Neuronal stem cell (in vitro differentiated cells): ENCODE measurements at places on chromosomes 4 and X.

DNA sequence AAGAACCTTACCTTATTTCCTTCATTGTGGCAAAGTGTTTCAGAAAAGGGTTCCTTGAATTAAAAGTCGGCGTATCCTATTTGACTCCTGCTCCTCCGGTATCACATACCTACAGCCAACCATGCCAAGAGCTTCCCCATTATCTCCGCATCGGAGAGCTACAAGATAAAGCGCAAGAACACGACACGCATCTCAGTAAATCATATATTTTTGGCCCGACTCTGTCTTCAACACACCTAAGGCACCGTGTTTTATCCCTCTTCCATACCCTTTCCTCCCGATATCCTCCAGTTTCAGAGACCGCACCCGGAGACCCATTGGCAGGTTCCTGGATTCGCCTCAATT is 497 bp upstream of the THAP9 start:
- peak overlapping the region; percentile 91 for H3K4me3 ChIP-seq
- H3K36me3 ChIP-seq = peaks cover 4% of the 10 kb centered on the region
- peak; percentile 42 for DNase-seq

- H3K27me3 ChIP-seq = no peaks in the 10 kb centered on the region
- DNase-seq = peak; percentile 45
These were observed 802 bp downstream of the BMP2K start for GRCh38 chr4:78776729-78777575.

GRCh38 chr4:121796283-121796682 is 4.8 kb upstream of the EXOSC9 start:
- H3K4me1 ChIP-seq = peaks cover 4% of the 10 kb centered on the region
- H3K36me3 ChIP-seq = no peaks in the 10 kb centered on the region
- no peak overlapping the region for H3K4me3 ChIP-seq
- no peak for DNase-seq
- H3K27ac ChIP-seq = no peak overlapping the region

DNA sequence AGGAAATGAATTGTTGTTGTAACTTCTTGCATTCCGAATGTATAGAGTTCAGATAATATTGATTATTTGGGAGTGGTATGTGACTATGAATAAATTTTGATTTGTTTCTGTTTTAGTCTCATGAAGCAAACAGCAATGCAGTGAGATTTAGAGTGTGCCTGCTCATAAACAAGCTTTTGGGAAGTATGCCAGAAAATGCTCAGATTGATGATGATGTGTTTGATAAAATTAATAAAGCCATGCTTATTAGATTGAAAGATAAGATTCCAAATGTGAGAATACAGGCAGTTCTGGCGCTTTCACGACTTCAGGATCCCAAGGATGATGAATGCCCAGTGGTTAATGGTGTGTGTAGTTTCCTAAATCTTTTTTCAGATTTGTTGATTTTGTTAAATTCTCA is 2.0 kb downstream of the NCAPG start:
- H3K4me1 ChIP-seq = peaks cover 9% of the 10 kb centered on the region
- DNase-seq = no peak
- H3K27me3 ChIP-seq = no peaks in the 10 kb centered on the region
- no peak overlapping the region for H3K27ac ChIP-seq
- H3K36me3 ChIP-seq = peaks cover 73% of the 10 kb centered on the region
- no peak overlapping the region for H3K4me3 ChIP-seq

DNA sequence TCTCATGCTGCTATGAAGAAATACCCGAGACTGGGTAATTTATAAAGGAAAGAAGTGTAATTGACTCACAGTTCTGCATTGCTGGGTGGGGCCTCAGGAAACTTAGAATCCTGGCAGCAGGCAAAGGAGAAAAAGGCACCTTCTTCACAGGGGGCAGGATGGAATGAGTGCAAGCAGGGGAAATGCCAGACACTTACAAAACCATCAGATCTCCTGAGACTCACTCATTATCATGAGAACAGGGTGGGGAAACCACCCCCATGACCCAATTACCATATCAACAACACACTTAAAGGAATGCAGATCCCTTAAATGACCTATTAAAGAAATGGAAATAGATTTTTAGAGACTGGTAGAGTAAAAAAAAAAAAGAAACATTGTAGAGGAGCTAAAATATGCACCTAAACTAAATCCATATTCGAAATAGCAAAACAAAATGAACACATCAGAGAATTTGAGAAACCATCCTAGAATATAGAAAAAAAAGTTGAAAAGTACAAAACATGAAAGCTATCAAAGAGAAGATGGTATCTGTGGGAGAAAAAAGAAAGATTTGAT is 104.3 kb upstream of the UGT8 start:
- no peaks in the 10 kb centered on the region for H3K27me3 ChIP-seq
- H3K4me1 ChIP-seq = peaks cover 4% of the 10 kb centered on the region
- H3K27ac ChIP-seq = no peak overlapping the region
- no peak for DNase-seq
- H3K36me3 ChIP-seq = no peaks in the 10 kb centered on the region

- H3K27ac ChIP-seq = no peak overlapping the region
- DNase-seq = no peak
These were observed 22.5 kb downstream of the MMGT1 start for GRCh38 chrX:135951291-135951690.

DNA sequence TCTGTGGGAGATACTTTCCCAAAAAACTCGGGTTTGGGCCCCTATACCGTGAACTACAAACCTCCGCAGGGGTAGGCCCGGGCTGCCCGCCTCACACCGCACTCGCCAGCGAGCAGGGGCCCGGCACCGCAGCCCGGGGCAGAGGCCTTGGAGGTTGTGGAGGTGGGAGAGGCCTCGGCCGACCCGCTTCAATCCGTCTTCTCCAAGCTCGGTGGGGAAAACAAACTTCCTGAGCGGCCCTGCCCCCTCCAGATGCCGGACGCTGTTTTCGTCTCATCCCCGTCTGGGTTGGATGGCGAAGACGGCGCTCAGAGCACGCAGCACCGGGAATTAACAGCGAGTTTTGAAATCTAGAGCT is 442 bp upstream of the MCUB start:
- no peak for DNase-seq
- peak overlapping the region; percentile 49 for H3K27ac ChIP-seq
- peaks cover 2% of the 10 kb centered on the region for H3K27me3 ChIP-seq
- peak overlapping the region; percentile 61 for H3K4me3 ChIP-seq
- H3K36me3 ChIP-seq = no peaks in the 10 kb centered on the region

- no peak overlapping the region for H3K27ac ChIP-seq
- H3K4me3 ChIP-seq = no peak overlapping the region
- H3K4me1 ChIP-seq = peaks cover 3% of the 10 kb centered on the region
- no peak for DNase-seq
These were observed 16.0 kb downstream of the IGFBP7 start for GRCh38 chr4:57093845-57094831.

GRCh38 chrX:47637546-47638195 is 7.9 kb upstream of the CFP start:
- H3K4me1 ChIP-seq = peaks cover 5% of the 10 kb centered on the region
- no peak overlapping the region for H3K27ac ChIP-seq

DNA sequence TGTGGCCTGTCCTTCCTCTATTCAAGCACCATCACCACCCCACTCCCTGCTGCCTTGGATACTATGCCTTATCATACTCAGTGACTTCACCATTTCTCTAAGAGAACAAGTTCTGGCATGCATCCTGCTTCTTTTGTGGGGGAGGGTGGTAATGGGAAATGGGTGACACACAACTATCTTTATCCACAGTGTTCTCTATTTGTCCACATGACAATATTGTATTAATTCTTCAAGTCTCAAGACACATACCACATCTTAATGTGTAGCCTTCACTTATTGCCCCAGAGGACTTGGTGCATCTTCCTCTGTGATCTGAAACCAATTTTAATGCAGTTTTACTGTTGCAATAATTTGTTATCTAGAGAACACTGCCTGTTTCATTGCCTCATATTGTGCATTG is 29.3 kb upstream of the UGT2B7 start:
- no peak for DNase-seq
- H3K27me3 ChIP-seq = no peaks in the 10 kb centered on the region
- no peak overlapping the region for H3K4me3 ChIP-seq
- no peaks in the 10 kb centered on the region for H3K36me3 ChIP-seq
- H3K27ac ChIP-seq = no peak overlapping the region

- H3K4me3 ChIP-seq = no peak overlapping the region
- H3K27me3 ChIP-seq = no peaks in the 10 kb centered on the region
- H3K36me3 ChIP-seq = no peaks in the 10 kb centered on the region
- no peak for DNase-seq
- no peaks in the 10 kb centered on the region for H3K4me1 ChIP-seq
These were observed 50.5 kb downstream of the F9 start for GRCh38 chrX:139581068-139581467.

DNA sequence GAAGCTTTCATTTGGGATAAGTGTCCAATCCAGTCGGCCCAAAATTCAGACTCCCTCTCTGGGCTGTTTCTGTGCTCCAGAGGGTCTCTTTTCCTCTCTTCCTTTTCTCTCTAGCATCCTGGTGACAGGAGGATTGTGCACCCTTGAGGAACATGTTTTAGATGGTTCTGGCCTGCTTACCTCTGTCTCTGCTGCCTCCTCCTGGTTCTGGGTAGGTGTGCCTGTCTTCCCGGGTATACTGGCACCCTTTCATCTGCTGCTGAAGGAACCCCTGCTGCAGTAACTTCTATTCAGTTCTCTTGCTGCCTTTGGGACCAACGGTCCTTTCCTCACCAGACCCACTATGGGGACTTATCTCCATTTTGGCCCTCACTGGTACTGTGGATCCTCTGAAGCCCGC is 53.2 kb downstream of the HMGB2 start:
- H3K36me3 ChIP-seq = no peaks in the 10 kb centered on the region
- DNase-seq = no peak
- no peak overlapping the region for H3K27ac ChIP-seq
- H3K4me3 ChIP-seq = no peak overlapping the region
- H3K27me3 ChIP-seq = no peaks in the 10 kb centered on the region

GRCh38 chrX:149837639-149838038 is 43.3 kb upstream of the MAGEA8 start:
- no peak for DNase-seq
- H3K27ac ChIP-seq = no peak overlapping the region
- no peaks in the 10 kb centered on the region for H3K36me3 ChIP-seq
- H3K27me3 ChIP-seq = no peaks in the 10 kb centered on the region
- H3K4me3 ChIP-seq = no peak overlapping the region
- H3K4me1 ChIP-seq = no peaks in the 10 kb centered on the region

DNA sequence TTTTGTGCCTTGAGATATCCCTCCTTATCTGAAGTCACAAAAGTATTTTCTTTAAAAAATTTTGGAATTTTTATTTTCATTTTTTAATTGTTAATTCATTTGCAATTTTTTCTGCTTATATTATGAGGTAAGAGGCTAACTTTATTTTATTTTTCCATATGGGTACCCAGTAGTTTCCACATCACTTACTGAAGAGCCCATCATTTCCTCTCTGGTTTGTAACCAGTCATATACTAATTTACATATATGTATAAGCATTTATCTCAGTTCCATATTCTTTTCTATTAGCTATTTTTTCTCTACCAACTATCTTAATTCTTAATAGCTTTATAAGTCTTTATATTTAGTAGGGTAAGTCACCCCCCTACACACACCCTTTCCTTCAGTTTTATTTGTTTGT is 27.0 kb downstream of the MGARP start:
- no peak overlapping the region for H3K4me3 ChIP-seq
- H3K36me3 ChIP-seq = no peaks in the 10 kb centered on the region
- no peak overlapping the region for H3K27ac ChIP-seq
- H3K27me3 ChIP-seq = peaks cover 4% of the 10 kb centered on the region
- H3K4me1 ChIP-seq = no peaks in the 10 kb centered on the region

DNA sequence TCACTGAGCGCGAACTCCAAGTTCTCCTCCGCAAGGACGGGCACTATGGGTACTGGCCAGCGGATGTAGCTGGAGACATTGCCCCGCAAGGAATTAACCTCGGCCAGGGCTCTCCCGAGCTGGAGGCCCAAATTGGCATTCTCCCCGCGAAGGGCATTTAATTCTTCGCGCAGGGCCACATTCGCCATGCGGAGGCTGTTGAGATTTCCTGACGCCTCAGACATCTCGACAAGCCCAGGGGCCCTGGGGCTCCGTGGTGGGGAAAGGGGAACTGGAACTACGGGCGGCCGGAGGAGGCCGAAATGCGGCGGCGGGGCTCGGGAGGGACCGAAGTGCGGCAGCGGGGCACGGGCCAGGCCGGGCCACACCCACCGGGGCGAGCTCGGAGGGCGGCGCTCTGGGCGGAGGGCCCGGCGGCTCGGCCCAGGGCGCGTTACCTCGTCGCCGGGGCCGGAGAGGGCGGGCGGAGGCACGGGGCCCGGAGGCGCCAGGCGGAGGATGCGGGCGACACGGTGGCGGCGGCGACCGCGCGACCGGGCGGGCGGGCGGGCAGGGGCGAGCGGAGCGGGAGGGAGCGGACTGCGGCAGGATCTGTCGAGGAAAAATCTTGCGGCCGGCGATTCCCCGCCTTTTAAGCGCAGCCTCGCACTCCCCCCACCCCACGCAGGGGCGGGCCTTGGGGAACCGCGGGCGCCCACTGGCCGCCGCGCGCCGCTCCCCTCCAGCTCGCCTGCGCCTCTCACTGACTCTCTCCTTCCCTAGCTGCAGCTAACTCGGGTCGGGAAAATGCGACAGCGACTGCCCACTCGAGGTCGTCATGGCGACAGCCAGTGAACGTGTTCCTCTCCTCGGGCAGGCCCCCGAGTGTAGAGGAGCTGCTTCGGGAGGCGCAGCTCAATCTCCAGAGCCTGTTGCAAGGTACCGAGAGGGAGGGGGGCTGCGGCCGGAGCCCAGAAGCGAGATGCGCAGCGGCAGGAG is at the start of gene RTL5:
Gene RTL5 (minus strand): TSS at position 599 of the 978 bp plus-strand sequence.
- H3K4me1 ChIP-seq = peaks cover 12% of the 10 kb centered on the region
- DNase-seq = peak; percentile 78
- peak within 1 kb of the TSS; percentile 59 for H3K27ac ChIP-seq
- peaks cover 5% of the 10 kb centered on the region for H3K36me3 ChIP-seq
- H3K4me3 ChIP-seq = peak within 1 kb of the TSS; percentile 40

GRCh38 chrX:56564921-56565840 is 1.8 kb downstream of the UBQLN2 start:
- no peaks in the 10 kb centered on the region for H3K27me3 ChIP-seq
- no peaks in the 10 kb centered on the region for H3K4me1 ChIP-seq
- H3K4me3 ChIP-seq = peak overlapping the region; percentile 87
- peak; percentile 2 for DNase-seq
- peaks cover 20% of the 10 kb centered on the region for H3K36me3 ChIP-seq

DNA sequence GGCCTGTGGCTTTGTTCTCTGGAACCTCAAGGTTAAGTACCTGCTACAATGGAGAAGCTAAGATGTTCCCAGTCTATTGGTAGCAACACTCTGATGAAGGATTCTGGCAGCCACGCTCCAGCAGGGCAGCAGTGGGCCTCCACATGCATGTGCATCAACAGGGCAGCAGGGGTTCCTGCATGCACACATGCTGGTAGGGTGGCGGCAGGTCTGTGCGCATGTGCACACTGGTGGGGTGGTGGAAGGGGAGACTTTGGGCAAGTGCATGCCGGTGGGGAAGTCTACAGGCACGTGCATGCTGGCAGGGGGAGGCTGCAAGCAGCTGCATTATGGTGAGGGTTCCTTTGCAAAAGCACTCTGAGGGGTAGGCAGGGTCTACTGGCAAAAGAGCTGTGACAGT is 160.7 kb downstream of the NKX6-1 start:
- no peak overlapping the region for H3K27ac ChIP-seq
- no peaks in the 10 kb centered on the region for H3K4me1 ChIP-seq
- H3K36me3 ChIP-seq = no peaks in the 10 kb centered on the region
- peaks cover 3% of the 10 kb centered on the region for H3K27me3 ChIP-seq
- H3K4me3 ChIP-seq = peak overlapping the region; percentile 27
